A673 (cell line): ENCODE measurements at places on chromosomes 1 and 21. TPM values are rescaled to one million over a fixed set of nuclear protein-coding genes. Genes with fewer than 3 reads are reported as not detected.

DNAJC28 gene
- total RNA-seq, result 1.7 and 2.1 TPM in 2 replicates

GRCh38 chr1:173484276-173484675 lies 7.1 kb downstream of the PRDX6 start:
- H3K36me3 ChIP-seq, result peaks cover 91% of the 10 kb centered on the region
- H3K4me3 ChIP-seq, result no peak overlapping the region
- H3K4me1 ChIP-seq, result peaks cover 4% of the 10 kb centered on the region
- no peaks in the 10 kb centered on the region for H3K27me3 ChIP-seq
- no peak for DNase-seq

DNA sequence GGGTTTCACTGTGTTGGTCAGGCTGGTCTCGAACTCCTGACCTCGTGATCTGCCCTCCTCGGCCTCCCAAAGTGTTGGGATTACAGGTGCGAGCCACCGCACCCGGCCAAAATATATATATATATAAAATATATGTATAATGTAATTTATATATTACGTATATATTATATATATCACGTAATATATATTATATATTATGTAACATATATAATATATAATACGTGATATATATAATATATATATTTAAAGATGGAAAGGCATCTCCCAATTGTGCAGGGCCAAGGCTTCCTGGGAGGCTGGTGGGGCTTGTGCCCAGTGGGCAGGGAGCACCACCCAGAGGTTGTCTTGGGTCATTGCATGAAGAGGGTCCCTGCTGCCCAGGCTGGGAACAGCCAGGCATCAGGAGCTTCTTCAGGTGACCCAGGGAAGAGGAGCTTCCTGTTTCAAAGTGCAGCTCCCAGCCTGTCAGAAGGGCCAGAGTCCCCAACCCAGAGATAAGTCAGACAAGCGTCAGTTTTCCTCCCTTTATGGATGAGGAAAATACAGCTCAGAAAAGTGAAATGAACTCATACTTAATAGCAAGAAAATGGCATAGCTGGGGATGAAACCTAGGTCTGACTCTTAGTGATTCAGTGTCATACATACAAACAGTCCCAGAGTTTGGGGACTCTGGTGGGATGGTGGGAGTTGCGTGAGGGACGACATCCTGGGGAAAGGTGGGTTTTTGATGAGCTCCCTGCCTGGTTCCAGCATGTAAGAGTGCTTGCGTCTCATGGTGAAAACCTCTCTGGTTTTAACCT lies 12.0 kb downstream of the UBE2Q1 start:
- H3K27me3 ChIP-seq, result peaks cover 3% of the 10 kb centered on the region
- peaks cover 26% of the 10 kb centered on the region for H3K36me3 ChIP-seq
- H3K4me3 ChIP-seq, result no peak overlapping the region
- H3K27ac ChIP-seq, result no peak overlapping the region

PRKAB2 gene
- 14.4 and 15.0 TPM in 2 replicates for total RNA-seq

HAPLN2 gene
- not detected in 2 replicates for total RNA-seq

GRCh38 chr1:50851034-50851433 lies 109.0 kb downstream of the FAF1 start:
- no peak overlapping the region for H3K27ac ChIP-seq
- no peaks in the 10 kb centered on the region for H3K36me3 ChIP-seq

DNA sequence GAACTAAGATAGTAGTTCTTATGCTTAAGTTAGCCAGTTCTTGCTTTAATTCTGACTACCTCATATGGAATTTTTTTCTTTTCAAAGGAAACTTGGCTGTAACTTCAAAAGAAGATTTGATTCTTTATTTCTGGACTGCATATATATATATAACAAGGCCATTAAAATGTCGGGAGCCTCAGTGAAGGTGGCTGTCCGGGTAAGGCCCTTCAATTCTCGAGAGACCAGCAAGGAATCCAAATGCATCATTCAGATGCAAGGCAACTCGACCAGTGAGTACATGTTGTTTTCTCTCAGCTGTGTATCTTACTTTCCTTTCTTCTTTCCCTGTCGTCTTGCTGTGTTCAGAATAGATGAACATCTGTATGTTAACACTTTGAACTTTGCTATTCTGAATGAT lies 21.8 kb downstream of the KIF1B start:
- H3K27ac ChIP-seq, result no peak overlapping the region
- H3K4me3 ChIP-seq, result no peak overlapping the region
- H3K36me3 ChIP-seq, result peaks cover 6% of the 10 kb centered on the region
- no peak for DNase-seq

FAM43B gene
- not detected in 2 replicates for total RNA-seq

- no peak for DNase-seq
- no peaks in the 10 kb centered on the region for H3K4me1 ChIP-seq
- H3K4me3 ChIP-seq, result no peak overlapping the region
- H3K27me3 ChIP-seq, result peaks cover 41% of the 10 kb centered on the region
- no peaks in the 10 kb centered on the region for H3K36me3 ChIP-seq
- H3K27ac ChIP-seq, result no peak overlapping the region
These were observed 191.3 kb downstream of the CACNA1E start for GRCh38 chr1:181674617-181675016.

PCSK9 gene
- 38.9 and 41.9 TPM in 2 replicates for total RNA-seq

ETNK2 gene
- total RNA-seq, result 7.3 and 8.3 TPM in 2 replicates

GRCh38 chr1:89836252-89837035 lies 15.6 kb downstream of the LRRC8D start:
- peaks cover 72% of the 10 kb centered on the region for H3K4me1 ChIP-seq
- H3K36me3 ChIP-seq, result no peaks in the 10 kb centered on the region
- H3K27ac ChIP-seq, result no peak overlapping the region
- no peak overlapping the region for H3K4me3 ChIP-seq
- no peaks in the 10 kb centered on the region for H3K27me3 ChIP-seq

DNA sequence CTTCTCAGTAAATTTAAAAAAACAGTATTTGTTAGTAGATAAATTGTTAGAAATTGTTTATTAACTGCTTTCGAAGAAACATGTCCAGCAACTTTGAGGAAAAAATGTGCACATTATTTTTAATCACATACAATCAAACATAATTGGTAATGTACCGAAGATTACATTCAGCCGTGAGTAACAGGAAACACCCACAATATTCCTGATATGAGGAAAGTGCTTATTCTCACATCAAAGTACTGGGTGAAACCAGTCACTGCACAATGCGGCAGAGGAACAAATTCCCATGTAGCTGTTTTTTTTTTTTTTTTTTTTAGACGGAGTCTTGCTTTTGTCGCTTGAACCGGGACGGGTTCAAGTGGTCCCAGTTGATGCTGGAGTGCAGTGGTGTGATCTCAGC lies 9.7 kb downstream of the ACBD3 start:
- H3K27ac ChIP-seq, result no peak overlapping the region
- no peaks in the 10 kb centered on the region for H3K36me3 ChIP-seq
- H3K4me1 ChIP-seq, result peaks cover 3% of the 10 kb centered on the region
- DNase-seq, result no peak
- H3K4me3 ChIP-seq, result no peak overlapping the region

DNA sequence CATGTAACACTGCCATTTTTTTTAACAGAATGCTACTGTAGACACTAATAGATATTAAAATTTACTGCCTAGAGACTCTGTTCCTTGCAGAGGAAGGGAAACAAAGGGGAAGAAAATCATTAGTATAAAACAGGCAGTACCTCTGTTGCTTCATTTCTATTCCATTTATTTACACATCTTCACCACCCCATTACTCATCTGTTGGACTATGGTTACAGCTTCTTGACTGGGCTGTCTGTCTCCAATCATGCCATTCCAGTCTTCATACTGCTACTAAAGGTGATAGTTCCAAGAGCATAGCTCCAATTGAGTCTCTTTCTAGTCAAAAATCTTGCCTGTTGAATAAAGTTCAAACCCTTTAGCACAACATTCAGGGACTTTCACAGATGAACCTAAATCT lies 22.2 kb upstream of the GPR25 start:
- no peak for DNase-seq
- H3K27ac ChIP-seq, result no peak overlapping the region
- H3K4me1 ChIP-seq, result no peaks in the 10 kb centered on the region
- no peaks in the 10 kb centered on the region for H3K27me3 ChIP-seq

DNA sequence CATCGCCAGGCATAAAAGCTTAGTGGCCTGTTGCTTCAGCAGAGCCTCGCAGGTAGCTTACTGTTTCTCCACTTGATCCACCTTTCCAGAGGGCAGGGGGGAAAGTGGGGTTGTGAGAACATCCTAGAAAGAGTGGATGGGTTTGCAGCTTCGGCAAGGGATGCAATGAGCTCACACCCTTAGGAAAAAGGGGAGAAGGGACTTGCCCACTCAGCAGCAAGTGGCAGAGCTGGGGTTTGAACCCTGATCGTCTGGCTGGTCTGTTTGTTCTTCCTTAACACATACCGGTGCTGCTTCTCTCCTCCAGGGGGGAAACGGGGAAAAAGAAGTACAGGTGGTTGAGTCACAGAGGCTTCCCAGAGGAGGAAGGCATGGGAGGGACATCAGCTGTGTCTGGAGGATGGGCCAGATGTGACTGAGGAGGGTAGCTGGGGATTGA lies 1.0 kb downstream of the TMEM201 start:
- DNase-seq, result peak; percentile 35
- no peaks in the 10 kb centered on the region for H3K36me3 ChIP-seq
- no peaks in the 10 kb centered on the region for H3K27me3 ChIP-seq
- H3K4me1 ChIP-seq, result peaks cover 44% of the 10 kb centered on the region
- peak overlapping the region; percentile 91 for H3K4me3 ChIP-seq

CDC14A gene
- 6.8 and 8.5 TPM in 2 replicates for total RNA-seq

DNA sequence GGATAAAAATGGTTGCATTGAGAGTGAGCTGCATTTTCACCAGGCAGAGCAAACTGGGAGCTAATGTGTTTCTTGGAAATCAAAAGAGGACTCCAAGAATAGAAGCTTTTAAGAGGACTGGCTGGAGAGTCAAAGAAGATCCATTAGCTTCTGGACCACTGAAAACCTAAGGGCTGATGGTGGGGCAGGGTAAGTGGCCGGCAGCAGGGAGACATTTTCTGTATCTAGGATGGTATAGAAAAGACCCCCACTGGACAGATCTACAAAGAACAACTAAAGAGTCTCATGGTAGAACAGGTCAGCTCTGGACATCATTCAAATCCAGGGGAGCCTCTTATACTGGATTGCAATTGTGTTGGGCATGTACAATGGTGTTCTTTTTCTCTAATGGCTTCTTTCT lies 262.3 kb downstream of the PTGER3 start:
- H3K27ac ChIP-seq, result no peak overlapping the region
- no peak overlapping the region for H3K4me3 ChIP-seq
- DNase-seq, result no peak
- no peaks in the 10 kb centered on the region for H3K36me3 ChIP-seq
- H3K4me1 ChIP-seq, result no peaks in the 10 kb centered on the region

PTBP2 gene
- total RNA-seq, result 29.1 and 32.9 TPM in 2 replicates

DNA sequence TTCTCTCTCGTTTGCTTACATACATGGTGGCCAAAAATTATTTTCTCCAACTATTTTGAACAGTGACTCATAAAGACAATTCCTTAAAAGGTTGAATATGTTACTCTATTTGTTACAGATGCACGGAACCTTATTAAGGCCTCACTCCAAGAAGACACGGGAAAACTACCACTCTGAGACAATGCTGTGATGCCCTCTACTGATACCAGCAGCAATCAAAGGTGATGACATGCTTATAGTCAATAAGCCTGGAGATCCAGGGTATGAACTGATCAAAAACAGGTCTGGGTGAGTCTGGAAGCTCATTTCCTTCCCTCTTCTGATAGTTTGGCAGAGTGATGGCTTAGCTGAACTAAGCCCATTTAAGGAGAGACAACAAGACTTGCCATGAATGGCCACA lies 563.0 kb downstream of the LRRIQ3 start:
- no peaks in the 10 kb centered on the region for H3K36me3 ChIP-seq
- no peak overlapping the region for H3K4me3 ChIP-seq
- DNase-seq, result peak; percentile 3

GRCh38 chr1:32307324-32307723 lies 15.4 kb downstream of the HDAC1 start:
- H3K4me3 ChIP-seq, result no peak overlapping the region
- H3K36me3 ChIP-seq, result peaks cover 45% of the 10 kb centered on the region
- DNase-seq, result no peak
- no peak overlapping the region for H3K27ac ChIP-seq

DNA sequence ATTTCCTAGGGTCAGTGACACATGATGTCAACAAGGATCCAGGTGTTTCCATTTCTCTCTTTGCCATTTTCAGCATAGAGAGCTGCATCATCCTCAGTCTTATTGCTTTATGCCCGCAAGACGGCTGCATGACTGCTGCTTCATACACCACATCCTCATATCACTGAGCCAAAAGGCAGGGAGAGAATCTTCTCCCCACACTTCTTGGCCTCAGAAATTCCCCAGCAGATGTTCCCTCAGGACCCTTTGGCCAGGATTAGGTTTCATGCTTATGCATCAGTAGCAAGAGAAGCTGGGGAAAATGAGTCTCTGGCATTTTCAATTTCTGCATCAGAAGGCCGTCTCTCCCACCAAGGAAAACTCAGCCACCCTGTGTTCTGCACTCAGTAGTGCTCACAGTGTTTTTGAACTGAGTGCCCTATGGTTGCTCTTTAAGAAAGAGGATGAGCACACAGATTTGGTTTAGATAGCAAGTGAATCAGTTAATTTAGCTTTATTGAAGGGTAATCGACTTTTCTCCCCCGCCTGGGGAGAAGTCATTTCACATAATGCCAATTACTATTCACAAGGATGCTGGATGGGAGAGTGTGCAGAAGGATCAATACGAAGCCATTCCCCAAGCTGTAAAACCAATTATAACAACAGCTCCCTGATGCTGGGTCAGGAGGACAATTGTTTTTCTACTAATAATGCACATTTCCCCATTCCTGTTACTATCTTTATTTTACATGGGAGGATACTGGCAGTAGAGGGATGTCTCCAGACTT lies 360.2 kb downstream of the HHIPL2 start:
- H3K36me3 ChIP-seq, result no peaks in the 10 kb centered on the region
- no peaks in the 10 kb centered on the region for H3K27me3 ChIP-seq
- no peaks in the 10 kb centered on the region for H3K4me1 ChIP-seq
- no peak overlapping the region for H3K27ac ChIP-seq

PLD5 gene
- total RNA-seq, result 6.9 and 9.2 TPM in 2 replicates
